ENCODE measurements at places on chromosomes 7 and 10. TPM values are rescaled to one million over a fixed set of nuclear protein-coding genes. Genes with fewer than 3 reads are reported as not detected.
A peak's percentile ranks its signal among the peaks of the same experiment; 100 is the strongest.

GRCh38 chr7:85489498-85489897 lies 302.6 kb upstream of the SEMA3D start:
- no peak for DNase-seq
- H3K36me3 ChIP-seq = no peaks in the 10 kb centered on the region
- no peaks in the 10 kb centered on the region for H3K27me3 ChIP-seq

Gene CYP3A7
- 1.6 TPM for total RNA-seq

Gene NUTM2E
- not detected for total RNA-seq

DNA sequence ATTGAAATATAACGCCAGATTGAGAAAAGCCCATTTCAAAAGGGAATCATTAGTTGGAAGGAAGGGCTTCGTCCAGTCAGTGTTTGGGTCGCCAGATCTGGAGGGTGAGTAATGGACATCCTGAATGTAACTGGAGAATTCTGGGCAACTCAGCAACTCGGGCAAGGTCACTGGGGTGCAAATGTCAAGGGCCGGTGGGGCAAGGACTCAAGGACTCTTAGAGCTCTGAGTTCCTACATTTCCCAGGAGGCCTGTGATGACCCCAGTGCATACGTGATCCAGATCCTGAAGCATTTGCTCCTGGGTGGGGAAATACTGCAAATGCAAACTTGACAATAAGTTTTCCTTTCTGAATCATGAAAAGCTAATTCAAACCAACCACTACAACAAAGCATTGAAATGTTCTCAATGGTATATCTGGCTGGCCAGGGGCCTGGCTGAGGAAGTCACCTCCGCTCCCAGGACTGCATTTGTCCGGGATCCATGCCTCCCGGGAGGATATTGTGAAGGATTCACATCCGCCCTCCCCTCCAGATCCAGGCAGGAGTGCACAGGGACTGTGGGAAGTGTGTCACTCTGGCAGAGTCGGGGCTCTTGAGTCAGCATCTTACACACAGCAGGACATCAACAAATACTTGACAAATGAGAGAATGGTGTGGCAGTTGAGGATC lies 164.0 kb downstream of the FANK1 start:
- peaks cover 3% of the 10 kb centered on the region for H3K4me1 ChIP-seq
- DNase-seq = no peak
- H3K27ac ChIP-seq = no peak overlapping the region

Gene MBL2
- total RNA-seq = not detected

- no peak overlapping the region for H3K27ac ChIP-seq
- H3K36me3 ChIP-seq = no peaks in the 10 kb centered on the region
- H3K27me3 ChIP-seq = no peaks in the 10 kb centered on the region
- no peaks in the 10 kb centered on the region for H3K4me1 ChIP-seq
- no peak overlapping the region for H3K4me3 ChIP-seq
Observed at GRCh38 chr10:63896992-63897391, 375.8 kb downstream of the REEP3 start.

Gene GPNMB
- total RNA-seq = 322 TPM

DNA sequence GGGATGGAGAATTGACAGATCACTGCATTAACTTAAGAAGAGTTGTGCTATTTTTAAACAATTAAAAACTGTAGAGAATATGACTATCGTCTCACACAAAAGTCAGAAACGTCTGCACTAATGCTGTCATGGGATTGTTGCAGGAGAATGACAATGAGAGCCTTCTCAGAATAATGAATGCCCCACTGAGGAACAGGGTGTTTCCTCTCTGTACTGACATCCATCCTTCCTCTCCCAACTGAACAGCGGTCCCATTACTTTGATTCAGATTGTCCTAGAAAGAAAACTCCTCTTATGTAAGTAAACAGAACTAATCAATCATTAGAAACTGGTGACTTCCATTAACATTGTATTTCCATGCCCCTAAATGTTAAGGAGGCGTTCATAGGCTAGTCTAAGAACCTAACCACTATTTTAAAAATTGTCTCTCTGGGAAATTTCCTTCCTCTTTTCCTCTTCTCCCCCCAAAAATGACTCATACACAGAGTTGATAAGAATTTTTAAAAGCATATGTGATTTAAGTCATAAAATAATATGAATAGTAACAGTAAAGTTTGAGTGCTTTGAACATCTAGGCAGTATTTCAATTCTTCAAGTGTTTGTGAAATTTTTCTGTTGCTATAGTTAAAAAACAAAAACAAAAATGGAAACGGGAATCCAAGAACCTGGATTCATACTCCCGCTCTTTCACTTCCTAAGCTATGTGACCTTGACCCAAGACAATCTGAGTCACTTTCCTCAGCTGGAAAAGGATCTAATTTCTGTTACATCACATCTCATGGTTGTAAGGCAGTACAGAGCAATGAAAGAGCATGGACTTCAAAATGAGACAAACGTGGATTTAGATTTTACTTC lies 12.7 kb upstream of the MACC1 start:
- no peak overlapping the region for H3K4me3 ChIP-seq
- no peak for DNase-seq
- H3K36me3 ChIP-seq = no peaks in the 10 kb centered on the region
- H3K27ac ChIP-seq = no peak overlapping the region

Gene FANK1
- 2.6 TPM for total RNA-seq

- no peaks in the 10 kb centered on the region for H3K27me3 ChIP-seq
- no peaks in the 10 kb centered on the region for H3K4me1 ChIP-seq
- H3K27ac ChIP-seq = no peak overlapping the region
- DNase-seq = no peak
Observed at GRCh38 chr10:119465085-119465484, 77.4 kb downstream of the RGS10 start.

DNA sequence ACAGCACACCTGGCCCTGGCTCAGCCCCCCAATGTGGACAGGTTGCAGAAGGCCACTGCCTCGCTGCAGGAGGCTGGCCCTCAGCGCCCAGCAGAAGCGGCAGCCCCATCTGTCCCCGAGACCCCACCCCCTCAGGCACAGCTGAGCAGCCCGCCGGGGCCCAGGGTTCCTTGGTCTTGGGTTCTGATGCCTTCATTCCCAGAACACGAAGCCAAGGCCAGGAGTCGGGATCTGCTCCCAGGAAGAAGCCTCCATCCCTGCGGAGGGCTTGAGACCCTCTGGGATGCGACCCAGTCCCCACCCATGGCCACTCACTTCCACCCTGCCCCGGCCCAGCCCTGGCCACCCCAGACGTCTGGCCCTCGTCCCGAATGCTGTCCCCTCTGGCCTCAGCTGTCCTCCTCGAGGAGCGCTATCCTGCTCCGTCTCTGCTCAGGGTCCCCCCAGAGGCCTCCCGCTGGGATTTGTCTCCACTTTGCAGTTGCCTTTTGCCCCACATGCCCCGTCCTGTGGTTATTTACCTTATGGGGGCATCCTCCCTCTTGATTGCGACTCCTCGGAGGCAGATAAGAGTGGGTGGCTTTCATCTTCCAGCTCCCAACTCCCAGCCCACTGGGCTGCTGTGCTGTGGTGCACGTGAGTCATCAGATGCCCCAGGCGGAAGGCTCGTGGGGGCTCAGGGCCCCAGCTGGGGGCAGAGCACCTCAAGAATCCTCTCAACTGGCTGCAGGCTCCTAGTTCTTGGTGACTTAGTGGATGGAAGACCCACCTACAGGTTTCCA lies 97.5 kb downstream of the MKI67 start:
- no peaks in the 10 kb centered on the region for H3K36me3 ChIP-seq
- no peak overlapping the region for H3K4me3 ChIP-seq
- H3K4me1 ChIP-seq = no peaks in the 10 kb centered on the region
- no peak overlapping the region for H3K27ac ChIP-seq
- DNase-seq = no peak
- no peaks in the 10 kb centered on the region for H3K27me3 ChIP-seq

DNA sequence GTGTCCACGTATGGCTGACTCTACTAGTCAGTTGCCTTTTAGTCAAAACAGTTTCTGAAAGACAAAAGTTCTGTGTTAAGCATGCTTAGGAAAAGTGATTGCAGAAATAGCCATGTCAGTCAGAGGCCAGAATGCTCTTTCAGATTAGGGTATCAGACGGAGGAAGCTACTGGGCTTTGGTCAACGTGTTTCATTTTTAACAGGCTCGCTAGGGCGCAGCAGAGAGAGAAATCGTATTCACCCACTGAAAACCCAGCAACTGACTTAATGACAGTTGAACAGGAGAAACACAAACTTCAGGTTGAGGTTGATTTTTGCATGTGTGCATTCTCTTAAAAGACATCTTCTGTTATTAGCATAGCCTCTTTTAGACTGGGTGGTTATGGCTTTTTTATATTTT lies 322.6 kb upstream of the KIAA1217 start:
- no peaks in the 10 kb centered on the region for H3K4me1 ChIP-seq
- H3K27me3 ChIP-seq = no peaks in the 10 kb centered on the region
- H3K36me3 ChIP-seq = no peaks in the 10 kb centered on the region
- DNase-seq = no peak

DNA sequence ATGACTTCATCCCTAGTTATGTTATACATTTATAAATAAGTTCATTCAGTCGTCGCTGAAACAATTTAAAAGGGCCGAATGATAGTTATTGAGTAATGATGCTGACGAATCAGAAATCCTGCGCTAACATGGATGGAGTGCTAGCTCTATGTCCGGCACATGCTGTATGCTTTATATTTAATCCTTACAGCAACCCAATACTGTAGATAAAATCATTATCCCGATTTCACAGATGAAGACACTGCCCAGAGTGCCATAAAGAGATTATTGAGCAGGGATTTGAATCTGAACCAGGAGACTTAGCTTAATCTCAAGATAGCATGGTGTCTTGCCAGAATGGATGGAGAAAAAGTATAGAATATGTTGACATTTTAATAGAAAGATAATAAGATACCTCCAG lies 1.1 kb upstream of the ICA1 start:
- no peak for DNase-seq
- no peaks in the 10 kb centered on the region for H3K27me3 ChIP-seq
- no peaks in the 10 kb centered on the region for H3K36me3 ChIP-seq
- H3K4me3 ChIP-seq = peak overlapping the region; percentile 67

DNA sequence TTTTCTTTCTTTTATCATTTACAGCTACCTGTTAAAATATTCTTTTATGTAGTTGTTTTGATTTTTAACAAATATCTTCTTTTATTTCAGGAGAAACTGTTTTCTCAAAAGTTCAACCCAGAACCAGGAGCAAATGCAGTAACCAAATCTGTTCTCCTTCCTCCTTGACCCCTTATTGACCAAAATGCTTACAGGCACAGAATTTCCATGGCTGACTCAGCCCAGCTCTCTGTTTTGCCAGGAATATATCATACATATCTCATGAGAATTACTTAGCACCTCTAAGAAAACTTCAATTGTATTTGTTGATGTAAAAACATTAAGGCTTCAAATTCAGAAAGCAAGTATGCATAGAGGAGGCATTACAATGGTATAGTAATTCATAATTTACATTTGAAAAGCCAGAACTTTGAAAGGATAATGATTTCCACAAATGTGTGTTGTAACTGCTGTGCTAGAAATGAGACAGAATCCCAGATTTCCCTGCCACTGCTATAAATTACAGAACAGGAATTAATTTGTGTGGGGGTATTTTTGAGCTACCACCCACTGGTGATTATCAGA lies 2.2 kb downstream of the GSAP start:
- peaks cover 26% of the 10 kb centered on the region for H3K4me1 ChIP-seq
- no peaks in the 10 kb centered on the region for H3K27me3 ChIP-seq
- H3K27ac ChIP-seq = peak overlapping the region; percentile 95
- no peaks in the 10 kb centered on the region for H3K36me3 ChIP-seq

DNA sequence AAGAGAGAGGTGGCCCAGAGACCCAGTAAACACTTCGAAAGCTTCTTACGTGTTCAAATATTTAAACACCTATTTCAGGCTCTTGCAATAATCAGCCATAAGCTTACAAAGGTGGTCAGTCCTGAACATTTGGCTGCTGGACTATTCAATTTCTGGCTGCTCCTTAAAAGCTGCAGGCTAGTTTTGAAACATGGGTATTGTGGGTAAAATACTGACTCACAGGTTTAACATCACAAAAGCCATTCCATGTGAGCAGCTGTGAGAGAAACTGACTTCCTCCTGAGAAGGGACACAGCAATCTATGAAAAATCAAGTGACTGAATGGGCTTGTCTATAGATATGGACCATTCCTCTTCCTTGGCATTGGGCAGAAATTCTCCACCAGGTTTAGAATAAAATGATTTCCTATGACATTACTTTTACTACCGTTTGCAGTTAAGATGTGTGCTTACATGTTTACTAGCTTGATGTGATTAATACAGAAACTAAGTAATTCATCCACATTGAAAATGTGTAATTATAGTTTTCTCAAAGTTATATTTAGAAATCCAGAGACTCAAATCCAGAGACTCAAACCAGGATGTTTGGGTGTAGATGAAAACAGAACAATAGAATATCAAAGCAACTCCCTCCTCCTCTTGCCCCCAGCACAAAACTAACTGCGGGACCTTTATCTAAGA lies 252.3 kb downstream of the GATA3 start:
- H3K4me3 ChIP-seq = no peak overlapping the region
- no peaks in the 10 kb centered on the region for H3K27me3 ChIP-seq
- no peak overlapping the region for H3K27ac ChIP-seq
- H3K4me1 ChIP-seq = no peaks in the 10 kb centered on the region
- H3K36me3 ChIP-seq = no peaks in the 10 kb centered on the region

- peaks cover 8% of the 10 kb centered on the region for H3K4me1 ChIP-seq
- no peaks in the 10 kb centered on the region for H3K36me3 ChIP-seq
- no peak for DNase-seq
- H3K27ac ChIP-seq = no peak overlapping the region
Observed at GRCh38 chr10:554182-554848, 135.2 kb downstream of the DIP2C start.

Gene AEBP1
- 272 TPM for total RNA-seq

GRCh38 chr7:112056409-112056808 lies 149.8 kb downstream of the DOCK4 start:
- DNase-seq = no peak
- H3K4me3 ChIP-seq = no peak overlapping the region

- no peaks in the 10 kb centered on the region for H3K27me3 ChIP-seq
- no peaks in the 10 kb centered on the region for H3K36me3 ChIP-seq
- no peak for DNase-seq
- peaks cover 24% of the 10 kb centered on the region for H3K4me1 ChIP-seq
- H3K4me3 ChIP-seq = no peak overlapping the region
Observed at GRCh38 chr10:17214971-17215781, 12.9 kb upstream of the VIM start.

DNA sequence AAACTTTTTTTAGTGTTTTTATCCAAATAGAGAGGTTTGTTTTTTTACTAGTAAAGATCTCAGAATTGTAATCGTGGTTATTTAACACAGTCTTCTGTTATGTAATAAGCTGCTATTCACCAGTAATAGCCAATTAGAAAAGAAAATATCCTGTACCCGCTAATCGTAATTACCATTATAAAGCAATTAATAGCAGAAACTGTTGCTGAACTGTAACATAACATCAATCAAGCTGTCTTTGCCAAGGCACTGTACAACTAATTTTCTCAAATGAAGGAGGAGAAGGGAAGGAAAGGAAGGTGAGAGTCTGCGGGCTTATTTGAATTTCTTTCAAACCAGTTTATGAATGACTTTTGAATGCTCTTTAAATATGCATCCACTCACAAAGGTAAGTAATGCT lies 9.3 kb downstream of the ZNF277 start:
- no peaks in the 10 kb centered on the region for H3K27me3 ChIP-seq
- H3K27ac ChIP-seq = no peak overlapping the region
- DNase-seq = no peak
- no peak overlapping the region for H3K4me3 ChIP-seq
- peaks cover 14% of the 10 kb centered on the region for H3K4me1 ChIP-seq

Gene C1QL3
- not detected for total RNA-seq

Data from upper lobe of right lung (tissue), 1 donor.